ENCODE measurements at places on chromosomes 16 and 17. TPM values are rescaled to one million over a fixed set of nuclear protein-coding genes. Genes with fewer than 3 reads are reported as not detected.

Gene DUSP14
- total RNA-seq = 22.0 TPM

Gene KRTAP3-2
- not detected for total RNA-seq

Gene KRT33A
- not detected for total RNA-seq

Gene SPNS2
- 0.33 TPM for total RNA-seq

- H3K36me3 ChIP-seq = peaks cover 32% of the 10 kb centered on the region
- no peak overlapping the region for H3K27ac ChIP-seq
- H3K4me3 ChIP-seq = no peak overlapping the region
- no peak for DNase-seq
Measured at GRCh38 chr17:82848022-82848592, 8.3 kb upstream of the ZNF750 start.

- H3K4me1 ChIP-seq = peaks cover 4% of the 10 kb centered on the region
- H3K36me3 ChIP-seq = no peaks in the 10 kb centered on the region
- no peak overlapping the region for H3K4me3 ChIP-seq
- no peak overlapping the region for H3K27ac ChIP-seq
- H3K27me3 ChIP-seq = no peaks in the 10 kb centered on the region
Measured at GRCh38 chr17:74571621-74572270, 4.4 kb upstream of the CD300H start.

- DNase-seq = no peak
- H3K36me3 ChIP-seq = no peaks in the 10 kb centered on the region
- H3K4me3 ChIP-seq = no peak overlapping the region
- H3K27me3 ChIP-seq = no peaks in the 10 kb centered on the region
- H3K4me1 ChIP-seq = no peaks in the 10 kb centered on the region
Measured at GRCh38 chr17:1197781-1198490, 18.2 kb upstream of the ABR start.

All from H9 (cell line).